Fibroblast of gingiva (primary cell): ENCODE measurements at places on chromosomes 12 and 14.

DNA sequence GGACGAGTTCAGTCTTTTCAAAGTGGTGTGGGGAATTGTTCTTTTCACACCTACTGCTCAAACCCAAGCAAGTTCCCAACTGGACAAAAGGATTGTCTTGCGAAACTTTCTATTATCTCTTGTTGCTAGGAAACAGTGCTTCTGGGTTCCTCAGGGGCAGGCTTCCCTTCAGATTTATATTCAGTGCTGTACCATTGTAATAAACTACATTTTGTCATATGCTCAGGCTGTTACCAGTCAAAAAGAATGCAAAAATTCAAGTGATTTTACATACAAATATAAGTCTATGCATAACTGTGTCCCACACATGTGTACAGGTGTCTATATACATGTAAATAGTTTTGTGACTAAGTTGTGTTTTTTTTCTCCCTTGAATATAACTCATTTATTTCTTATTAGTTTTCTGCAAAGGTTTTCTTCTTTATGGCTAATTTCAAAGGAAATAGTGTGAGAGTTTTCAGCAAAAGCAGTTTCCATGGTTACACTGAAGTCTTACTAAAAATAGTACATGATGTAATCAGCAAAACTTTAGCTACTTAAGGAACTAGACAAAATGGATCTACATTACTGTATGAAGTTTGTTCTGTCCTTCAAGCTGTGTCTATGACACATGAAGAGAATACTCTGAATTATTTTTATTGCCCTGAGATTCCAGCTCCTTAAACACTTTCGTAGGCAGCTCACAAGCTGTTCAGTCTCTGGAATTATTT lies 430.2 kb upstream of the TMPO start:
- DNase-seq = no peak

- DNase-seq = no peak
Observed at GRCh38 chr14:101737414-101738339, 23.8 kb upstream of the PPP2R5C start.

GRCh38 chr12:24478254-24478653 lies 470.6 kb downstream of the BCAT1 start:
- DNase-seq = no peak

DNA sequence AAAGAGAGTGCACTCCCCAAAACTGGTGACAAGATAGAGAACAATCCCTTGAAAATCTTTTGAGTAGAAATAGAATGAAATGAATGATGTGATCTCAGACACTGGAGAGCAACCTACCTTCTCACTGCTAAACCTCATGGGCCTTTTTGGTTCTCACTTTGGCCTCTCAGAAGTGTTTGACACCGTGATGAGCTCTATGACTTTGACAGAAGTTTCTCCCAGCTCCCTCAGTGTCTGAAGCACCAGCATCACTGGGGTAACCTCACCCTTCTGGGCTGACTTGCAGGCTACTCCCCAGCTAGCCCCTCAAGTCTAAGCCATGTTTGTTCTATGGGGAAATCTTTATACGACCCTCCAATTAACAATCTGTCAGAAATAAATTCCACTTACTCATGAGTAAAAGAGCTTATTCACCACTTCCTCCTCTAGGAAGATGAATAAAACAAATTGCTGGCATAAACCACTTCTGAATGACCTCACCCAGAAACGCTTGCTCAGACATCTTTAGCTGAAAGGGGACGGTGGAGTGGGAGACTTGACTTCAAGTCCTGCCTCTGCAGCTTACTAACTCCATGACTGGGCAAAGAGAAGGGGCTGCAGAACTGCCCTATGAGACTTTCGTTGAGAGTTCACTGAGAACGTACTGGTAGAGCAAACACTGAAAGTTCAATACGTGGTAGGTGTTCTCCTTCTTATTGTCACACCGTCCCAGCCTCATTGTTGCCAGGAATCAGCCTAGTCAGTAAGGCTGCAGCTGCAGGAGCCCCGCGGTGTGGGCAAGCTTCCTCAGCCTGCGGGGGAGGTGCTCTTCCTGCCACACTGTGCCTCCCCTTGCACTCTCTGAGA lies 46.5 kb downstream of the ST8SIA1 start:
- no peak for DNase-seq

DNA sequence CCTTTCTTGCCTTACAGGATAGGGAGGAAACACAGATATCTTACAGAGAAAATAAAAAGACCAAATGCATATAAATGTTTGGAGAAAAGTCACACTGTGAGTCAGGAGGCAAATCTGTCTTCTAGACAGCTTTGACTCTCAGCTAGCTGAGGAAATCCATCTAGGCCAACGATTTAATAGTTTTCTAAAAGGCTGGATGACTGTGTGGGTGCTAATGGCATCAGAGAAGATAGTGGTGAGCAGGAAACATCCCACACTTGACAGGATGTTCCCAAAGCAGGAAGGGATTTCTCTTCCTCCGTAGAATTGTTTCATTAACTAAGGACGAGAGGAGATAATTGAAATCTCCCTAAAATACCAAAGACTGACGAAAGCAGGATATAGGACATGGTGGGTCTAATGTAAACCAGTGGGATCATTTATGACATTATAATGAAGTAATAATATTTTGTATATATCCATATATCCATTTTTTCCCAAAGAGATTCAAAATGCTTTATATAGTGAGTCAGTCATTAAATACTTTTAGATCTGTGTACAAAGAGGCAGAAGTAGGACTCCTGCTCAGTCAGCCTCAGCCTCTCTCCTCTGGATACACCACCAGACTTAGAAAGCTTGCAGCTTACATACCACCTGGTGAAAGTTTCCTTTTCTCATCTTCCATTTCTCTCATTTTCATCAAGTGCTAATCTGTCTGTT lies 44.3 kb upstream of the PSMA6 start:
- DNase-seq = no peak

GRCh38 chr12:81207173-81207572 lies 129.3 kb downstream of the ACSS3 start:
- DNase-seq = no peak

DNA sequence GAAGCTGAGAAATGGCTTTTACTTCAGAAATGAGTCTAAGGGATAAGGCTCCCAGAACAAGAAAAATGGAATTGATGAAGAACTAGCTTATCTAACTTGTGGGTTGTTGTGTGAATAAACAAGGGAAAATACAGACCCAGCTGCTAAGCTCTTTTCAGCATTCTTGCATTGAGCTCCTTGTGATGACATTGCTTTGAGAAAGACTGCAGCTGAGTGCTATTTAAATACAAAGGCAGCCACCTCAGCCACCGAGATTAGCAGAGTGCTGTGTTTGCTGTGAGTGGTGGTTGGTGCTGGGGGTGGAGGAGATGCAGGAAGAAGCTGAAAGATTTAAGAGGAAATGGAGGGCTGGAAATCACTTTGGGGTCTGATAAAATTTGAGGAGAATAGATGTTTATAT lies 396.0 kb upstream of the PRICKLE1 start:
- no peak for DNase-seq

DNA sequence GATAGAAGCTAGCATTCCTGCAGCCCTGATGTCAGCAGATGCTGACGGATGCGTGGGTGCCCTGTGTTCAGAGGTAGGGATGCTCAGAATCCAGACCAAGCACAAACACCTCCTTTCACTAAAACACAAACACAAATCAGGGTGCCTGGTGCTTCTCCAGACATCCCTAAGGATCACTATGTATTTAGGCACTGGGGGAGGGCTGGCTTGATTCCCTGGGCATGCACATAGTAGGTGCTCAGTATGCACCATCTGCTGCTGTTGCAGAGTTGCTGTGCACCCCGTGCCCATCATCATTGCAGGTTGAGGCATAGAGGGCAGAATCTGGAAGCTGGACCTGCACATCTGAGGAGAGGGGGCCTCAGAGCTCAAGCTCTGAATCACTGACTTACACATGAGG lies 114.8 kb downstream of the PHETA1 start:
- DNase-seq = no peak

- peak; percentile 3 for DNase-seq
Observed at GRCh38 chr12:10501030-10501429, 4.7 kb upstream of the EIF2S3B start.

DNA sequence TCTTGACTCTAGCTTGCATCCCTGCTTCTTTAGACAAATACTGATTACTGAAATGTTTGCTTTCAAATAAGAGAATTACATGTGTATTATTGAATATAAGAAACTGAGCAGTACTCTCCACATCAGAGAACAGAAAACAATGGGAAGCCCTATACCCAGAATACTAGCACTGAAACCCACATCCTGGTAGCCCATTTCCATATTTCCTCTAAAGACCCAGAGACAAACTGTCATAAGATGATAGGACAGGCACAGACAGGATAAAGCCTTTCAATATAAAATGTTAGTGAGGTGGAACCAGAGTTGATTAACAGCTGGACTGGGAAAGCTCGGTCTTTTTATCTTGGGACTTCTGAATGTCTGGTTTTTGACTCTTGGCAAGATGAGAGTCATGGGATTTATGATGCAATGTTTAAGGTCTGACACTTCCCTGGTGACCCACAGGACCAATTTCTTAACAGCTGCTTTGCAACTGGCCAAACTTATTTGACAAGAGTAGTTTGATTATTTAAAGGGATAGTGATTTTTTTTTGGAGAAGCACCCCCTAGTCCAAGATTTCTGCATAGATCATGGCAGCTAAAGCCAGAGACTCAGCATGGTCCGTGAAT lies 166.9 kb upstream of the ATXN7L3B start:
- no peak for DNase-seq

DNA sequence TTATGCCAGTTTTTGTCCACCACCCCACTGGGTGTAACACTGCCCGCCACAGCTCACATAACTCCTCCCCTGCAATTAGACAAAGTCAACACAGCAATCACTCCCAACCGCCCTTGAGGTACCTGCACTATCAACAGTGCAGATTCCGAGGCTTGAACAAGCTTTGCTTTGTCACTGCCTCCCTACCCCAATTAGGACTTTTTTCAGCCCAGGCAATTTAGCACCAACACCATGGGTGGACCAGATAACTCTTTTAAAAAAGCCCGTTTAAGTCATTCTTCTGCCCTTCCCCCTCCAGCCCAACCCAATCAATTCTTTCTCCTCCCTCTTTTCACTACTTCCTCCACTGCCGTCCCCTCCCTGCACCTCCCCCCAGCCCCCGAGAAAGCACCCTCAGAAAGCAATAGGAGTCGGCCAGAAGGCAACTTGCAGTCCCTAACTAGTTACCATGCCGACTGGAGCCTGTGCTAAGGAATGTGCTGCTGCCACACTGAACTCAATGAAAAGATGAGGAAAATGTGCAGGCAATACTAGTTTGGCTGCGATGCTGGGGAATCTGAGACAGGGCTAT lies 45.7 kb upstream of the OTX2 start:
- DNase-seq = no peak

GRCh38 chr12:76836633-76837032 lies 42.2 kb downstream of the CSRP2 start:
- no peak for DNase-seq

- DNase-seq = no peak
Observed at GRCh38 chr12:75302781-75303180, 27.3 kb downstream of the CAPS2 start.

- DNase-seq = no peak
Observed at GRCh38 chr14:96811985-96812667, 14.9 kb downstream of the VRK1 start.

GRCh38 chr12:99824900-99825542 lies 159.7 kb downstream of the ANKS1B start:
- DNase-seq = peak; percentile 7

DNA sequence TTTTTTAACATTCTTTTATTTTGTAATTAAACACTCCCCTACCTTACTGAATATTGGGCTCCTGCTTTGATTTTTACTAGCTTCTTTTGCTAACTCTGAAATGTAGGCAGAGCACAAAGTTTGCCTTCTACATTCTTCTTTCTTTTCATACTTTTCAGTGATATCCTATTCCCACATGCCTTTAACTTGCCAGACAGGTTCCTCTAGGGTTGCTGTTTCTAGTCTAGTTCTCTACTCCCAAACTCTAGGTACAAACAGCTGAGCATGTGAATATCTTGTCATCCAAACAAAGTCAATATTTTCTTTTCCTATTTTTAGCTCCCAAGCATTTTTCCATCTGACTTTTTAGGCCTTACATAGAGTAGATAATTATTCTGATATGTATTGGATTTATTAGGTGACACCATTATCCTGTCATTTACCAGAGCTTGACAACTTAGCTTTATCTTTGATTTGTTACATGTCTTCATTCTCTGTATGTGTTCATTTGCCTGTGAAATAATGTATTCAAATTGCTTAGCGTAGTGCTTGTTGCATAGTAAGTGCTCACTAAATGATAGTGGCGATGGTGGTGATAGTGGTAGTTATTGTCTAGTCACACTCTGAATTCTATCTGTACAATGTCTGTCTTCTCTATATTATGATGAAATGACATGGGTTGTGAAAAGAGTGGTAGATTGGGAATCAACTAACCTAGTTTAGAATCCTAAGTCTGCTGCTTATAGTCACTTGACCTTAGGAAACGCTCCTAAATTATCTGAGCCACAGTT lies 73.6 kb upstream of the DNM1L start:
- DNase-seq = no peak

DNA sequence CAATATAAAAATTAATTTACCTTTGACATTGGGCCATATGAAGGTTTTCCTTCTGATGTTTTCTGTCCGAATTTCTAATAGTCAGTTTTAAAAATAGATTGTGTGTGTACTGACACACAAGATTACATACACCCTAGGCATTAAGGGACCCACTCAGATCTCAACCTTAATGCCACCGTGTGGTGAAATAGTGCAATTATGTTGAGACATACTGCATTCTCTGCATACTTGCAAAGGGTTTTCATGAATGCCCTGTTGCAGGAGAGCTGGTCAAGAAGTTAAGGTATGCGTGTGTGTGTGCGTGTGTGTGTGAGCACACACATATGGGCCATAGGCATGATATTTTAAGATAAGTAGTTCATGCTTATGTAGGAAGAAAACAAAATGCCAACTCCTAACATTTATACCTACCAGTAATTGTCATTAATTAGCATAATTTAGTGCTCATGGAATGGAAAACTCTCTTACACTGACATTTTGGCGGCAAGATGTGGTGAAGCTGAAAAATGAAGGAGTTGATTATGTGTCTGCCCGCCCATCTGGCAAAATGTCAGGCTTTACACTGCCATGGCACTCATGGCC lies 58.8 kb downstream of the PIK3C2G start:
- DNase-seq = peak; percentile 76

DNA sequence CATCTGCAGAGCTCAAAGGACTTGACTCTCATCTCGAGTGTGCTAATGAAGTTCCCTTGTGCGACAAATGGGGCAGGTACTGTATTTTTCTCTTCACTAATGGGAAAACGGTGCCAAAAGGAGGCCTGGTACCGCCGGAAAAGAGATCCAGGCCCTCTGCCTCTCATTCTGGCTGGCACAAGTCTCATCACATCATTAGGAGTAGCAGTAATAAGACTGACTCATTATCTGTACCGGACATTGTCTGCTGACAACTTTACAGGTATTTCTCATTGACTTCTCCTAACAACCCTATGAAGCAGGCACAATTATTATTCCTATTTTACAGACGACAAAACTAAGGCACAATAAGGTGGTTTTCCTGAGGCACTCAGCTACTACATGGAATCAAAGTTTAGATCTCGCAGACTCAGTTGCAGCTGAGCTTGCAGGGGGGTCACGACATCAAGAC lies 668 bp downstream of the APPL2 start:
- no peak for DNase-seq

GRCh38 chr12:46711756-46712155 lies 114.0 kb downstream of the SLC38A4 start:
- DNase-seq = peak; percentile 86
